ENCODE measurements at places on chromosomes 7 and 10.

- H3K4me3 ChIP-seq, result no peak overlapping the region
- no peak overlapping the region for H3K27ac ChIP-seq
- H3K4me1 ChIP-seq, result peaks cover 6% of the 10 kb centered on the region
- DNase-seq, result no peak
These were observed 40.4 kb upstream of the BPGM start for GRCh38 chr7:134605978-134606923.

DNA sequence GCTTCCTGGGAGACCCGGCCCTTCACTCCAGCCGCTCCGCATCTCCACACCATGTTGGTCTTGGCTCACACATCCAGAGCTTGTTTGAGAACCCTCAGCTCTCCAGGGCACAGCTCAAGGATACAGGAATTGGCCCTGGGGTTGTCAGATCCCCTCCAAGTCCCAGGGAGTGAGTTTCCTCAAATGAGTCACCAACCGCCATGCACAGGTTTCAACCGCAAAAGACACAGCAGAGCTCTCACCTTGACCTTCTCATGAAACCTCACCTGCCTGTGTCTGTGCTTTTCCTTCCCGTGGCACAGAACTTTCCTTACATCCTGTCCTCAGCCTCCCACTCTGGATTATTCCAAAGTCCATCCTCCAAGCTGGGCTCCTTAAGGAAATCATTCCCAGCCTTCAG, 20.6 kb downstream of the AZGP1 start:
- no peaks in the 10 kb centered on the region for H3K27me3 ChIP-seq
- no peaks in the 10 kb centered on the region for H3K36me3 ChIP-seq

- DNase-seq, result no peak
- H3K4me1 ChIP-seq, result no peaks in the 10 kb centered on the region
- H3K27me3 ChIP-seq, result no peaks in the 10 kb centered on the region
- no peak overlapping the region for H3K4me3 ChIP-seq
- no peak overlapping the region for H3K27ac ChIP-seq
These were observed 17.8 kb upstream of the UTF1 start for GRCh38 chr10:133211959-133212852.

GRCh38 chr10:124601016-124601415, 139.4 kb downstream of the LHPP start:
- DNase-seq, result no peak
- H3K27ac ChIP-seq, result no peak overlapping the region
- H3K36me3 ChIP-seq, result no peaks in the 10 kb centered on the region
- no peak overlapping the region for H3K4me3 ChIP-seq

DNA sequence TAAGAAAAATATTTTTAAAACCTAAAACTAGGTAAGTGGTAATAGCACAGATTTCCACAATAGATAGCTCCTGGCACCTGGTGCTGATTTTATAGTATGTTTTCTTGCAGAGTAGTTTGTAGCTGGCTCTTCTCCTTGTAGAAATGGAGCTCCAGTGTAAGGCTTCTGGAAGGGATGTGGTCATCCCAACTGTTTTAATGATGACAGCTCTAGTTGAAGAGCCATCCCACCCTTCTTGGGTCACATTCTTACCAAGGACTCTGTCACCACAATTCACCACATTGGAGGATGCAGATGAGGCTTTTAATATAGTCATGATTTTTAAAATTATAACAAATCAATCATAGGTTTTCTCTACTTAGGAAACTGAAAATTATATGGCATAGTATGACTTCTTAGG, 31.0 kb downstream of the TES start:
- peaks cover 42% of the 10 kb centered on the region for H3K4me1 ChIP-seq
- no peaks in the 10 kb centered on the region for H3K27me3 ChIP-seq
- H3K4me3 ChIP-seq, result no peak overlapping the region
- DNase-seq, result no peak
- H3K27ac ChIP-seq, result peak overlapping the region; percentile 8

DNA sequence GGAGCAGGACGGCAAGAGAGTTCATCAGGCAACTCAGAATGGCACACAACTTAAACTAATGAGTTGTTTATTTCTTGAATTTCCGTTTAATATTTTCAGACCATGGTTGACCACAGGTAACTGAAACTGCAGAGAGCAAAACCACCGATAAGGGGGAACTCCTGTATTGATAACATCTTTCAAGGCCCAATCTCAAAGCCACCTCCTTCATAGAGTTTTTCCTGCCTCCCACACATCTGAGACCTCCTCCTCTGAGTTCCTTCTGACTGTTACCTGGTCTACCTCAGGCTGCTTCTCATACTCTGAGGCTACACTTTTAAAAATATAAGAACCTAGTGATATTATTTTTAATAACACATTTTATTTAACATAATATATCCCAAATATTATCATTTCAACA, 341.5 kb upstream of the NPVF start:
- no peak overlapping the region for H3K4me3 ChIP-seq
- no peak overlapping the region for H3K27ac ChIP-seq
- H3K36me3 ChIP-seq, result no peaks in the 10 kb centered on the region
- H3K4me1 ChIP-seq, result peaks cover 10% of the 10 kb centered on the region

- H3K27ac ChIP-seq, result no peak overlapping the region
- H3K4me1 ChIP-seq, result no peaks in the 10 kb centered on the region
- no peak overlapping the region for H3K4me3 ChIP-seq
- no peaks in the 10 kb centered on the region for H3K36me3 ChIP-seq
- no peaks in the 10 kb centered on the region for H3K27me3 ChIP-seq
These were observed 13.7 kb upstream of the GFRA1 start for GRCh38 chr10:116286626-116287200.

GRCh38 chr10:95440756-95441546, 120.2 kb downstream of the SORBS1 start:
- H3K4me1 ChIP-seq, result peaks cover 55% of the 10 kb centered on the region
- no peak for DNase-seq
- H3K4me3 ChIP-seq, result no peak overlapping the region
- peak overlapping the region; percentile 89 for H3K27ac ChIP-seq
- peaks cover 47% of the 10 kb centered on the region for H3K36me3 ChIP-seq

DNA sequence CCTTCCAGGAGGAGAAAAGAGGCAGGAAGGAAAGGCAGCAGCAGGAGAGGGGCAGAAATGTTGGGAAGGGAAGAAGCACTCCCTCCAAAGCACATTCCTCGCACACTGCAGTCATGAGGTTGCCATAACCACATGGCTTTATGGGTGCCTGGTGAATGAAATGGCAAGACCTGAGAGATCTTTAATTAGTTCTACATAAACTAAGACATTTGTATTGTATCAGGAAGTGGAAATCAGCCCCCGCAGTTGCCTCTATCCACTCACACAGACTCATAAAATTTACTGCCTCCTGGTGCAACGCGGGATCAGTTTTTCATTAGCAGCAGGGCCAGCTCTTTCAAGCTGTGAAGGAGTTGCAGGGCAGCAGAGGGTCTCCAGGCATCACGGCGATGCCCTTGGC, 106.4 kb downstream of the COL13A1 start:
- no peaks in the 10 kb centered on the region for H3K36me3 ChIP-seq
- H3K27me3 ChIP-seq, result no peaks in the 10 kb centered on the region
- no peak for DNase-seq
- no peak overlapping the region for H3K27ac ChIP-seq
- peaks cover 25% of the 10 kb centered on the region for H3K4me1 ChIP-seq
- H3K4me3 ChIP-seq, result no peak overlapping the region

DNA sequence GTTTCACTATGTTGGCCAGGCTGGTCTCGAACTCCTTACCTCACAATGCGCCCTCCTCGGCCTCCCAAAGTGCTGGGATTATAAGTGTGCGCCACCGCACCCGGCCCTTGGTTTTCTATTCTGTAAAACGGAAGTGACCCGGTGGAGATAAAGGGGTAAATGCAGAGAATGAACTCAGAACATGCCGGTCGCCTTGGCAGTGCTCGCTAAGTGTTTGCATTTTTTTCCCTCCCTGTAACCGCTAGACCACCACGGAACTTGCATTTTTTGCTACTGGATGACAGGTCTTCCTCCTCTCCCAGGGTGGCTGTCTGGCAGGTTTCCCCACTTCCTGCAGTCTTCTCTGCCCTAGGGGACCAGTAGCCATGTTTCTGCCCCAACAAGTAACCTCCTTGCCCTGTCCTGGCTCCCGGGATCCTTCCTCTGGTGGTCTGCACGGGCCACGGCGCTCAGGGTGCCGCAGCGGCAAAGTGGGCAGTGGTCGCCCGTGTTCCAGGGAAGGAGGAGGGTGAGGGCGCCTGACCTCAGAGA, 18.8 kb upstream of the GNA12 start:
- H3K4me3 ChIP-seq, result peak overlapping the region; percentile 51
- no peak for DNase-seq
- H3K36me3 ChIP-seq, result no peaks in the 10 kb centered on the region
- peaks cover 18% of the 10 kb centered on the region for H3K4me1 ChIP-seq
- H3K27me3 ChIP-seq, result no peaks in the 10 kb centered on the region

DNA sequence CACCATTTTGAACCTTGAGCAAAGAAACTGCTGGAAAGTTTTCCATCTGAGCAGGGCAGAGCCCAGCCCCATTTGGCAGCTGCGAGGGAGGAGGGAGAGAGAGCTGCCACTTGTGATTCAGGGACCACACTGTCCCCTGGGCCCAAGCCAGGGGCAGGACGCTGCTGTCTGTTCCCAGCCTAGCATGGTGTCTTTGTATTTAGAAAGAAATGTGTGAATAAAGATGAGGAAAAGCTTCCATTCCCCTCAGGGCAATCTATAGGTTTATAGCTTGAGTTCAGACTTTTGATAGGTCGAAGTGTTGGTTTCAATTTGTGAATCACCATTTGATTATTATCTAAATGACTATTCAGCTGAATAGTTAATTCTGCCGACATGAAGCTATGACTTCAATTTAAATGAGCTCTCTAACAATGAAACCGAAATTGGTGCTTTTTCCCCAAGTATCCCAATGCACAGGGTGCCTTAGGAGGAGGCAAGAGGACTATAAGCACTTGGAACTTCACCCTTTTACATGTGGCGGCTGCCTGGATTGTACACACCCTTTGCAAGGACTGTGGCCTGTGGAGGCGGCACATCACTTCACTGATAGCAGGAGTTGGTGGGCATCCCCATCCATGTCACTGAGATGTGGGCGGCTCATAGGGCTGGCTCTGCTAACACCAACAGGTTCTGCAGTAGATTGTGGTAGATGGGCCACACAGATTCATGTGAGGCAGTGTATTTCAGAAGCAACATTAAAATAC, 223.5 kb downstream of the CCDC3 start:
- H3K27ac ChIP-seq, result no peak overlapping the region
- H3K4me1 ChIP-seq, result no peaks in the 10 kb centered on the region
- no peaks in the 10 kb centered on the region for H3K36me3 ChIP-seq
- DNase-seq, result no peak
- H3K4me3 ChIP-seq, result no peak overlapping the region

GRCh38 chr7:22194658-22195273, 162.2 kb downstream of the RAPGEF5 start:
- no peaks in the 10 kb centered on the region for H3K4me1 ChIP-seq
- no peak for DNase-seq
- H3K4me3 ChIP-seq, result no peak overlapping the region

GRCh38 chr10:111835574-111835973, 348.0 kb downstream of the GPAM start:
- no peak for DNase-seq
- no peaks in the 10 kb centered on the region for H3K36me3 ChIP-seq
- H3K27ac ChIP-seq, result no peak overlapping the region
- no peaks in the 10 kb centered on the region for H3K27me3 ChIP-seq

DNA sequence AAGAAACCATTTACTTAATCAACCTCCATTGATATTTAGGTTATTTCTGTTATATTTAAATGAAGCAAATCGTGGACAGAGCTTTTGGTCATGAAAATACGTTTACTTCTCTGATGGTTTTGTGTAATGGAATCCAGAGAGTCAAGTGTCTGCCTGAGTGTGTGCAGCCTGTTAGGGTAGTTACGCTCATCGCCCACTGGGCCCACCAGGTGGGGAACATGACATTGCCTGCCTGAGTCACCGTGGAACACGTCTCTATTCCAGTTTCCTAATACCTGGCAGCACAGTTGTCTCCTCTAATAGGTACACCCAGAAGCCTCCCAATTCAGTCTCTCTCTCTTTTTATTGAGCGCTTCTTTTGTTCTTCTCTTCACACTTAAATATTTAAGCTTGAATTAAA, 91.0 kb downstream of the ADCY1 start:
- no peak overlapping the region for H3K27ac ChIP-seq
- H3K4me3 ChIP-seq, result no peak overlapping the region
- H3K36me3 ChIP-seq, result no peaks in the 10 kb centered on the region
- no peaks in the 10 kb centered on the region for H3K27me3 ChIP-seq

DNA sequence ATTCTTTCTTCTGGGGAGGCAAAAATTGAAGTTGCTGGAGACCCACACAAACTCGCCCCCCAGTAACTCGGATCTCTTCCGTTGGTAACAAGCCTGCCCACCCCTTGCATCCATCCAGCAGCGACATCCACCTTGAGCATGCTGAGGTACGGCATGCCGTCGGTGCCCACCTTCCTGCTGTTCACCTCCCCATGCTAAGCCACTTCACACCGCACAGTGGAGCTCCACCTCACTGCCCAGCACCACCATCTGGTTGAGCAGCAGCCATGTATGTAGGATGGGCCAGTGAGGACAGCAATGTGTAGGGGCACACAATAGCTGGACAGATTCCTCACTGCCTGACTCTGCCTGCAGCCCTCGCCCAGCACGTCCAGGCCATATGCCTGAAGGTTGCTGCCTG, 138.1 kb upstream of the ZNF92 start:
- no peak overlapping the region for H3K27ac ChIP-seq
- H3K36me3 ChIP-seq, result no peaks in the 10 kb centered on the region
- peaks cover 3% of the 10 kb centered on the region for H3K4me1 ChIP-seq
- H3K27me3 ChIP-seq, result no peaks in the 10 kb centered on the region

DNA sequence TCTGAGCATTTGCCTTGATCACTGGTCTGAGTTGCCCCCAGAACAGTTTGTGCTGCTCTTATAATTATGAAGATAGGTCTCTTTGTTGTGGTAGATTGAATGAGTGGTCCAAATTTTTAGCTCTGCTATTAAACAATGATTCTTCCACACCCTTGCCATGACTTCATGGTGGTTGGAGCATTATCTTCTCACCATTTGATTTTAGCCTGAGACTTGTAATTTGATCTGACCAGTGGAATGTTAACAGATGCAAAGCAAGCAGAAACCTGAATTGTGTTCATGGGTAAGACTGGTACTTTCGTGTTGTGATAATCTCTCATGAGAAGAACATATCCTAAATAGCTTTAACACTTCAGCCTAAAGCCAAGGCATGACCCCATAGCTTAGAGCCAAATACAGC, 139.1 kb downstream of the TFPI2 start:
- H3K4me1 ChIP-seq, result no peaks in the 10 kb centered on the region
- H3K4me3 ChIP-seq, result no peak overlapping the region
- H3K27me3 ChIP-seq, result no peaks in the 10 kb centered on the region

DNA sequence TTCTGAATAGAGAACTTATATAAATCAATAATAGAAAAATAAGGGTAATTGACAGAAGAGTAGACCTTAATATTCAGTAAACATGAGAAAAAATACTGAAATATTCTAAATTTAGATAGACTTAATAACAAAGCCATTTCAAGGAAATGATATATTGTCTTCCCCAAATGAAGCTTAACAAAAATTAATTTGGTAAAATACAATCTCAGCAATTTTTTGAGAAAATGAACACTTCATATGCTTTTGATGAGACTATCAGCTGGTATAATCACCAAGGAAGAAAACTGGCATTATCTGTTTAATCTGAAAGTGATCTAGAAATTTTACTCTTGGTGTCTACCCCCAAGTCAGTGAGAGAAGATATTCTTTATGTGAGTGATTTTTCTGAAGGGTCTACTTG, 1.7 kb upstream of the FAM237B start:
- H3K36me3 ChIP-seq, result no peaks in the 10 kb centered on the region
- DNase-seq, result no peak
- H3K4me1 ChIP-seq, result no peaks in the 10 kb centered on the region
- no peak overlapping the region for H3K4me3 ChIP-seq
- no peaks in the 10 kb centered on the region for H3K27me3 ChIP-seq

- peaks cover 14% of the 10 kb centered on the region for H3K4me1 ChIP-seq
- DNase-seq, result no peak
- H3K27me3 ChIP-seq, result no peaks in the 10 kb centered on the region
- H3K36me3 ChIP-seq, result no peaks in the 10 kb centered on the region
These were observed 107.3 kb downstream of the AHR start for GRCh38 chr7:17405786-17406185.

- H3K36me3 ChIP-seq, result no peaks in the 10 kb centered on the region
- no peak for DNase-seq
These were observed 252.2 kb downstream of the ELFN1 start for GRCh38 chr7:1922071-1922869.
